ENCODE measurements at places on chromosomes 7 and 10.
A peak's percentile ranks its signal among the peaks of the same experiment; 100 is the strongest.

GRCh38 chr10:101575580-101576210 lies 12.4 kb downstream of the POLL start:
- no peak for ATAC-seq

DNA sequence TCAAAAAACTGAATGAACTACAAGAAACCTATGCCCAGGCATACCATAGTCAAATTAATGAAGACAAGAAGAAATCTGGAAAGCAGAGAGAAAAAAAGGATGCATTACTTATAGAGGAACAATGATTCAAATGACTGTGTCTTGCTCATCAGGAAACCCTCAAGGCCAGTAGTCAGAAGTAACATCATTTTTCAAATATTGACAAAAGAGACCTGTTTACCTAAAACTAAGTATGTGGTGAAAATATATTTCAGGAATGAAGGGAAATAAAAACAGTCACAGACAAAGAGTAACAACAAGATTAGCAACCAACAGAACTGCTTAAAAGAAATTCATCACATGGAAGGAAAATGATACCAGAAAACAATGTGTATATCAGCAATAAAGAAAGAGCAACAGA lies 128.4 kb downstream of the ALOX5 start:
- no peak for ATAC-seq

GRCh38 chr10:74056050-74056818 lies 58.3 kb downstream of the VCL start:
- peak; percentile 56 for ATAC-seq

DNA sequence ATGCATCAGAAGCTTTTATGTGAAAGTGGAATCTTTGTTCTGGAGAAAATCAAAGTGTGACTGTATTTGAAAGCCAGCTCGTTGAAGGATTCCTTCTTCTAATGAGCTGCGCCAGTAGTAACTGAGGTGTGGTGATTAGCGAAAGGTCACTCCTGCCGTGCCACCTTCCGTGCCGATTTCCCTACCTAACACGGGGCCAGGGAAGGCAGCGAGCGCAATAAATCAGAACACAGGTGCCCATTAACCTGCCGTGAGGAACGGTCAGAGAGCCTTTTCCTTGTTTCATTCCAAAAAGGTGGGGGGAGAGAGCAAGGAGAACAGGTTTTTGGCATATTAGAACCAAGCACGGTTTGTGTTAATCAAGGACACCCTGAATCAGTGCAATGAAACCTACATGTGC lies 258.0 kb downstream of the CELF2 start:
- no peak for ATAC-seq

- ATAC-seq: no peak
Observed at GRCh38 chr10:1050554-1050953, 1.6 kb upstream of the IDI1 start.

- no peak for ATAC-seq
Observed at GRCh38 chr7:156606691-156607331, 33.8 kb upstream of the RNF32 start.

DNA sequence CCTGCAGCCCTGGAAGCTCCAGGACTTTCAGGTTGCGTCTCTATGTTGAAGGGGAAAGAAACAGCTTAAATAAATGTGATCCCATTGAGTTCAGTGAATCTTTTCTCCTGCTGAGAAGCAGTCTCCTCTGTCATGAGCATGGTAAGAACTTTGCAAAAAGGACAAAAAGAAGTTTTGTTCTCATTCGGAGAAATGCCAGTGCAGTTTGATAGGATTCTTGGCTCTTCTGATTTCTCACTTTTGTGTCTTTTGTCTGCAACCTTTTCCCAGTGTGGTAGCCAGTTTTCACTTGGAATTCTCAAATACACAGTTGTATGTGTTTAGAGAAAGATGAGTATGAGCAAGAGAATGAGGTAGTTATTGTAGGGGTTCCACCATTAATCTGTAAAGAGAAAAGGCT lies 64.3 kb downstream of the AP3M1 start:
- no peak for ATAC-seq

DNA sequence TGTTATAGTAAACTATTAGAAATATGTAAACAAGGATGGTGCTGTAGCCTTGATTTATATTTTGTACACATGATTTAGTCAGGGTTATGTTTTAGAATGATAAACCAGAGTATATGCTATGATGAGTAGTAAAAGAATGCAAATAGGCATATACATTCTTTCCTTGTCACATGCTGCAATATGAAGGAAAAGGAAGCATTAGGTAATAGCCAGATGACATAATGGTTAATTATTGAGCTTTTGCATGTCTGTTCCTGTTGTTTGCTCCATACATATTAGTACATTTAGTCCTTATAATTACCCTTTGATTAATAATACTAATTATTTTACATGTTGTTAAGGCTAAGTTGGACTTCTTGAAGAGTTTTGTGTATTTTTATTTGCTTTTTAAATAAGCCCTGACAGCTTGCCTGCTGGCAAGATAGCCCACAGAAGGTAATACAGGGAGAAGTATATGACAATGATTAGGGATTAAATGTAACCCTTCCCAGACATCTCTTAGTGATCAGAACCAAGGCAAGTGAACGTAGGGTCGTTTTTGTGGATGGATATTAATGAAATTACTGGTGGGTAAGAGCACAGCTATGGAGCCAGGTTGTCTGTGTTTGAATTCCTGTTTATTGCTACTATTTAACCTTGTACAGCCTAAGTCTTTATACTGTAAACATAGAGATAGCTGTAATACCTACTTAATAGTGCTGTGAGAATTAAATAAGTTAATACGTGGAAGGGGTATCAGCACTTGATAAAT lies 68.4 kb downstream of the PHTF2 start:
- ATAC-seq: peak; percentile 89

- ATAC-seq: peak; percentile 60
Observed at GRCh38 chr10:72846238-72846637, 47.3 kb upstream of the OIT3 start.

DNA sequence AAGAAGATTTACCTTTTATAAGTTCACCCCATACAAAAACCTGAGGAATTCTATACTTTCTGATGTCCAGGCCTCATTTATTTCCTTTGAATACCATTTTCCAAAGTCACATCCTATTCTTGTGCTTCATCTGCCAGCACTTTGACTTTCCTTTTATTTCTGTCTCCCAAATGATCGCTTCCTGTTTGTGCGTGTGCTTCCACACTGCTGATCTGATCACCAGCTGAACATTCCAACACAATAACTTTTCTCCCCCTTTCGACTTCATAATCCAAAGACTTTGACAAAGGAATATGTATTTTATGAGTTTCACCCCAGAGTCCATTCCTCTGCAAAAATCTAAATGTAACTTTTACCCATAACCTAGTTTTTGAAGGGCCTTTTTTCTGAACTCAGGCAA lies 3.1 kb downstream of the ELAPOR2 start:
- ATAC-seq: no peak

DNA sequence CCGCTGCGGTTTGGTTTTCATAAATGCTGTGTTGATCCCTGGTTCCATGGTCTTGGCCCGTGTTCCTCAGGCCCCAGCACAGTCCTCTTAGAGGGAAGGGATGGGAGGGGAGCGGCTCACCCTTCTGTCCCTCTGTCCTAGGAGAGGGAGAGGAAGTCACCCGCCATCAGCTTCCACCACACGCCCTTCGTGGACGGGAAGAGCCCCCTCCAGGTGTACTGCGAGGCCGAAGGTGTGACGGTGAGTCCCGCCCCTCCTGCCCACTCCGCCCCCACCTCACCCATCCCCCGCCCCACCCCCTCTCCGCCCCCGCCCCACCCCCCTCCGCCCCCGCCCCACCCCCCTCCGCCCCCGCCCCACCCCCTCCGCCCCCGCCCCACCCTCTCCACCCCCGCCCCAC lies 37.5 kb upstream of the DPYSL4 start:
- ATAC-seq: no peak

DNA sequence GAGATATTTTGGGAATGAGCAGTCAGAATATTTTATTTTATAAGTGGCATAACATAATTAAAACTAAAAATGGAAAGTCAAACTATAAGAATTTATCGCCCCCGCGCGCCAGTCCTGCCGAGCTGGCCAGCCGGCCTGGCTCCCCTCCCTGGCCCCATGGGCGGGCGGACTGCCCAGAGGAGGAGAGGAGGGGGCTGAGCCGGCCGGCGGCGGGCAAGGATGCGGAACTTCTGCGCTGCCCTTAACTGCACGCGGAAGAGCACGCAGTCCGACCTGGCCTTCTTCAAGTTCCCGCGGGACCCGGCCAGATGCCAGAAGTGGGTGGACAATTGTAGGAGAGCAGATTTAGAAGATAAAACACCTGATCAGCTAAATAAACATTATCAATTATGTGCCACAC lies 96.8 kb downstream of the DKK1 start:
- no peak for ATAC-seq

DNA sequence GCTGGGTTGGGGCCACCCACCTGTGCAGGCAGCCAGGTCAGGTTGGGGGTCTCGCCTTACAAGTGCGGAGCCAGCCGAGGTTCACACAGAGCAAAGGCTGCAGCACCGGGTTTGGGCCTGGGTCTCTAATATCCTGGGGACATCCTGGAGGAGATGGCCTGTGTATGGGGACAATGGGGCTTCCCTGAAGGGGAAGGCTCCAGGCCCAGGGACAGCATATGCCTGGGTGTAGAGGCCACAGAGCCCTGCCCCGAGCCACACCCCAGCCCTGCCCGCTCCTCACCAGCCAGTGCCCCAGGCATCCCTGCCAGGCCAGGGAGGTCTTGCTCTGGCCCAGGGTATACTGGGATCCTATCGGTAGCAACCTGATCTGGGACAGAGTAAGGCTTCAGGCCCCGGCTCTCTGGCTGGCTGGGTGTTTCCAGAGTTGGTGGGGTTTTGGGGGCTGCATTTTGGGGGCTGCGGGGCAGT lies 9.1 kb downstream of the TTYH3 start:
- peak; percentile 26 for ATAC-seq

- no peak for ATAC-seq
Observed at GRCh38 chr10:123537188-123537961, 128.8 kb upstream of the GPR26 start.

- no peak for ATAC-seq
Observed at GRCh38 chr10:2898509-2898860, 168.9 kb upstream of the PFKP start.

DNA sequence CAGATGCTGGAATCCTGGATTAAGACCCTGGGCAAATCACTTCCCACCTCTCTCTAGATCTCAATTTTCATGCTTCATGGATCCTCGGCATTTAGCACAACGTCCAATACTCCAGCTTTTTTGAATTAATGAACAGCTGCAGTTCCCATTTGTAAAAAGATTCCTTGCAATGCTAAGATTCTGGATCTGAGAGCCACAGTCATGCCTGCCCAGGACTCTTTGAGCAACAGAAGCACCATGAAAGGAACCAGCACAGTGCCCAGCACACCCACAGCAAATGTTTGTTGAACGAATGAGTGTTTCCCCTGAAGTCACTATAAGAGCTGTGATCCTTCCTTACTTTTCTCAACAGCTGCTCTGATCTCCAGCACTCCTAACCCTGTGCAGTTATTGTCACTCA lies 20.8 kb upstream of the DDIT4 start:
- ATAC-seq: no peak

GRCh38 chr7:87816389-87816788 lies 59.8 kb downstream of the SLC25A40 start:
- no peak for ATAC-seq

GRCh38 chr10:86098187-86098881 lies 268.3 kb downstream of the GRID1 start:
- no peak for ATAC-seq

All from SK-N-SH treated with all-trans-retinoic acid at 6 μM for 48 hours (cell line).